ENCODE measurements at places on chromosomes 5 and 9.

DNA sequence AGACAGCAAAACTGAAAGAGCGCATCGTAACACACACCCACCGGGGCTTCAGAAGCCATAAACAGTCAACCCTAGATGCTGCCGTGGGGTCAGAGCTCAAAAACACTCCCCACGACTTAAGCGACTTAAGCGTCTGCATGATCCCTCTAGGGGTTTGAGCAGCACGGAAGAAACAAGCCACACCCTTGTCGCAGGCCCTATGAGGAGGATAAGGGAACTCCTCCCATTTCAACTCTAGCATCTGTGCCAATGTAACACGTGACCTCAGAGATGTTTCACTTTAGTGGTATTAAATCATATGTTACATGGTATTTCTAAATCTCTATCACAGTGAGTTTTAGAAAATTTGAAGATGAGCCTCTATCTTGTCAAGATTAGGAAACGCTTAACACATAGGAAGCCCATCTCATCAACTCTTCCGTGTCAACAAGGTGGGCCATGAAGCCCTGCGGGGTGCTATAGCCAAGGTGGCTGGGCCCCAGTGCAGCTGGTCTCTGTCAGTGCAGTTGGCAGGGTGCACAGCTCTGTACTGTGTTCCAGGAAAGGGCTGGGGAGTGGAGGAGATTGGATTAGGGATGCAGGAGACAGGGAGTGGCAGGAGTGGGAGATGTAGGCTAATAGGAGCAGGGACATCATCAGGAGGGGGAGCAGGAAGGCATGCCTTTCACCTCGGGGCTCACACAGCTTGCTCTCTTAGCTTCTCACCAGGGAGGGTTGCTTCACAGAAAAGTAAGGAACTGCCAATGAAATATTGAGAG is 33.1 kb downstream of the ZCCHC9 start:
- no peak for DNase-seq

DNA sequence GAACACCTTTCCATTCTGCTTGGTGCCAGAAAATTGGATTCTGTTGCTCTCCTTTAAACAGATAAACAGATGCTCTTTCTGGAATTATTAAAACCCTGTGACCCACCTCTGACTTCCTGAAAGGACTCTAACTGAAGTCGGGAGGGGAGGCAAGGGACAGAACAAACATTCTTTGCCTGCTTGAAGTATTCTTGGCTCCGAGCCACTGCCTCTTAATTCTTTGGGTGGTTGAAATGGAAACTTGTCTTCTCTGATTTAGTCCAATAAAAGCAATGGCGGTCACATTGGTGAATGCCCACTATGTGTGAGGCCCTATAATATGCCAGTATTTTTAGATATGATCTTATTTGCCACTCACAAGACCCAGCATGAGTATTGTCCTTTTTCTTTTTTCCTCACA is 236.8 kb downstream of the SLIT3 start:
- DNase-seq, result no peak

DNA sequence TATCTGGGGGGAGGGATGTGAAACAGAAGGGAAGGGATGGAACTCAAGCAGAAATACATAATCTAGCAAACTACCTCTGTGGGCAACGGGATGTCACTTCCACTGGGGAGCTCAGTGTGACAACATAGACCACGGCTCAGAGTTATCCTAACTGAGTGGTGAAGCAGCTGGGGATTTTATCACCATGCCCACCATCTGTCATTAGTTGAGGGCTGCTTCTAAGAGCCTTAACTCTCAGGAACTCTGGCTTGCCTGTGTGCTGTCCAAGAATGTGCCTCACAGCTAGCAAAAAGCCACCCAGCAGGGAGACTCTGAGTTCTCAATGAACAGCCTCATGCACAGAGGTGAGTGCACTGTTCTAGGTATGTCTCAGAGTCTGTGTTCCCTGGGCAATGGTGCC is 90.6 kb upstream of the CXCL14 start:
- no peak for DNase-seq

DNA sequence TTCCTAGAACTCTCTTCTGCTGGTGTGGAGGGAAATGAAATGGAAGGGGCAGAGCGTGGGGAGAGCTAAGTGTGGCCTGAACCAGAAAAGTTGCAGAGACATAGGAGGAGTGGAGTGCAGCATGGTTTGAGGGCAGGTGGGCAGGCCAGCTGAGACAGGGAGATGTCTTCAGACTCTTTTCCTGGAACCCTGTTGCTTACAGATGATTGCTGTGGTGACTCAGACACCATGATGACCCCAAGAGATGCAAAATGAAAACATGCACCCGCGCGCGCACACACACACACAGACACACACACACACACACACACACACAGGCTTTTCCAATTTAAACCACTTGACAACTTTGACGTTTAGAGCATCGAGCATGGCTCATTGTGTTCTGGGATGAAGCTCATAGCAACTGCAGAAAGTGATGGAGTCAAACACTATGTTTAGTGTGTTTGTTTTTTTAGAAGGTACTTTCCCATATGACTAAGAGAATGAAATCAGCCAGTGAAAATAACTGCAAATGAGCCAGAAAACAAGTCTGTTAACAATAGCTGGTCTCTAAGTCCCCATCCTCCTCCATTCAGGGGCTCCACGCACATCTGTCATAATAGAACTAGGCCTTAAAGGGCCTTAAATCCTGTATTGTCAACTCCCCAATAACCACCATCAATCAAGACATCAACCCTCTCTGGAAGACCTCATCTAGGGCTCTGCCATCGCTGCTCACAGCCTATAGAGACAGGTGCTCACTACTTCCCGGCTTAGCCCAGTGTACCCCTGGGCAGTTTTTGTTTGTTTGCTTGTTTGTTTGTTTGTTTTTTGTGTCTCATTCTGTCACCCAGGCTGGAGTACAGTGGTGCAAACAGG is 9.6 kb downstream of the TMOD1 start:
- no peak for DNase-seq

- no peak for DNase-seq
Measured at GRCh38 chr5:160315968-160316367, 3.6 kb upstream of the CCNJL start.

DNA sequence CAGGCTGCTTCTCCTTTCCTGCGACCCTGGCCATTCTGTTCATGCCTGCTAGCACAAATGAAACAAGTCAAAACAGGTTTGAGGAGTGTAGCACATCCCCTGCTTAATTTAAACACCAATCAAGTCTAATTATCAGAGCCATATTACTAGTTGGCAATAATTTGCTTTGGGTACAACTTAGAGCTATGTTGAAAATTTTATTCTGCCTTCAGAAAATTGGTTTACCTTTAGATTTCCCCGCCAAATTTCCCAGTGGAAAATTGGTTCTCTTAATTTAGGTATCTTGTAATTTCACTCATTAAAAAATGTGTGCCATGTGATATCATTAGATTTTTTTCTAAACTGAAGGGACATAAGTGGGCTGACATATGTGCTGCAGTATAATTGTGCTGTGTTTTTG is 265.8 kb downstream of the MAST4 start:
- DNase-seq, result no peak

DNA sequence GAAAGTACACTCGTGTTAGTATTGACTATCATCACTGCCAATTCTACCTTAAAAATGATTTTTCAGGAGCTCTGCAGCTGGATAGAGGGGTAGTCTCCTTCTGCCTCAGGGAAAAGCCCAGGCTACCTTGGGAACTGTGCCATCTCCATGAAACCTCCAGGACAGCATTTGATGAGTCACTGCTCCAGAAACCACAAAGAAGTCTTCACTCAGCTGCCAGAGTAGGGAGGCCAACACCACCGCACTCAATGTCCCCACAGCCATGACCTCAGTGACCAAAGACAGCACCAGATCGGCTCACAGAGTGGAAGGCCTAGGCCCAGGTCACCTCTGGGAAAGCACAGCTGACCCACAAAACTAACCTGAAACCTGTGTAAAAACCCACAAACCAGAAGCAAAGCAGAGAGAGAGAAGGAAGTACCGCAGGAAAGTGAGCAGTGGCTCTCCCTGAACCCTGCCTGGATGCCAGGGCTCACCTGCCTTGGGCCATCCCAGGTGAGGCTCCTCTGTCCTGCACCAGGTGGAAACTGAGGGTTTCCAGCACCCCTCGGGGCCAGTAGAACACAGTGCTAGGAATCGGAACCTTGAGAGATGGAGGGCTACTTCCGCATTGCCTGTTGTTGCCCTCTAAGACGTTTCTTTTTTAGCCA is 30.0 kb downstream of the S1PR3 start:
- DNase-seq, result no peak

DNA sequence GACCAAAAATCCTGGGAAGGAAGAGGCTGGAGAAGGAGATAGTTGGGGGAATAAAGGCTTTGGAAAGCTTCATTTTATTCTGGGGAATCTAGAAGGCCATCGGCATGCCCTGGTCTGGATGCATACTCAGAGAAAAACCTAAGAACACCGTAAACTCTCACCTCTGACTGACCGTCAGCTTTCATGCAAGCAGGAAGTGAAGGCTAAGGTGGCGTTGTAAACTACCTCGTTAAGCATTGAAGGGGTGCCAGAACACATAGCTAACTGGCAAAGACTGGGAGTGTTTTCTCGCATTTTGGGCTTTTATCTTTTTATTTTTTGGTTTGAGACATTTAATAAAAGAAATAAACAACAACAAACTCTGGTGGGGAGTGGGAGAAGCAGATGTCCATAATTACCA is 2.6 kb upstream of the SLC38A9 start:
- DNase-seq, result no peak

DNA sequence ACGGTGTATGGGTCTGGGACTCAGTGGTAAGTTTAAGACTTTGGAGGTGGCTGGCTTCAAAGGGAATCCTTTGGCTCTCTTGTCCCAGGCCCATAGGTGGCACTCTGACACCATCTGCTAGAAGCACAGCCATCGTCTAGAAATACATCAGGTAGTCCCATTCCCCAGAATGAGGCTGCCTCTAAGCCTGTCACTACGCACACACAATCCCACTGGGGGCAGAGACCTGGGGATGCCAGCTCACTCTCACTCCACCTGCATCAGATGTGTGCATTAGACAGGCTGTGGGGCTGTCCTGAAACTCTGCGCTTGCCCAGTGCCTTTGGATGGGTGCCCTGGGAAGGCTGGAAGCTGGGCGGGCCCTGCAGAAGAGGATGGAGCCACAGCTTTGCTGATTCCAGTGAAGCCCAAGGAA is 127.5 kb upstream of the PANK3 start:
- no peak for DNase-seq

GRCh38 chr5:143870871-143871632 is 59.1 kb downstream of the HMHB1 start:
- DNase-seq, result no peak

GRCh38 chr5:93156566-93156965 is 424.5 kb downstream of the NR2F1-AS1 start:
- DNase-seq, result no peak

DNA sequence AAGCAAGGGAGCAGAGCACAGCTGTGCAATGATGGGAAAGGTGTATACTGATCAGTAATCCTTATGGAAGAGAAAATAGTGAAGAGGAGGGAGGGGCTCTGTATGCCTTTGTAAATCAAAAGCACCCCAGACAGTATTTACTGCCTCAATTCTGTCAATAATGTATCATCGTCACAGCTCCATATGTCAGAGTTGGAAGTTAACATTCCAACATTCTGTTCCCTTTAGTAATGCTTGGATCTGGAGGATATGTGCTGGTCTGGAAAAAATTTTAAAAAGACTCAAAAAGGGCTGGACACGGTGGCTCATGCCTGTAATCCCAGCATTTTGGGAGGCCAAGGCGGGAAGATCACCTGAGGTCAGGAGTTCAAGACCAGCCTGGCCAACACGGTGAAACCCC is 310.4 kb downstream of the ACTL7B start:
- no peak for DNase-seq

- DNase-seq, result no peak
Measured at GRCh38 chr9:117917873-117918272, 213.7 kb downstream of the TLR4 start.

DNA sequence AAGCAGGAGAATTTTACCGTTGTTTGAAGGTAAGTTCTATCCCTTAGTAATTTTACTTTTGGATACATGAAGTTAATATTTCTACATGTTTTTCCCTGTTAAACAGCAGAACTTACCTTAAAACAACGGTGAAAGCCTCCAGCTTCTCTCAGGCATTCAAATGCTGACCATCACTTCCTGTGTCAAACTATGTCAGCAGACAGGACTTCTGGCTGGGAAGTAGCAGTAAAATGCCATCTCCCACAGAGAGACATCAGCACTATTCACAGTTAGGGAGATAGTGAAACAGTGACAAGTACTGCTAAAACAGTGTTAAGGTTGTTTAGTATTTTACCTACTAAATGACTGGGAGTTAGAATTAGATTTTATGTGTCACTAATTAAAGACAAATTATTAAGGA is 34.2 kb upstream of the GOLGA1 start:
- no peak for DNase-seq

Measured in stimulated activated CD8-positive, alpha-beta memory T cell treated with anti-CD3 and anti-CD28 coated beads, Interleukin-4, amount 100 ng/mL, for 24 hours (primary cell).